ENCODE measurements at places on chromosomes 6 and 20. TPM values are rescaled to one million over a fixed set of nuclear protein-coding genes. Genes with fewer than 3 reads are reported as not detected.

GRCh38 chr20:24697411-24697810 lies 228.0 kb downstream of the SYNDIG1 start:
- no peak overlapping the region for H3K27ac ChIP-seq
- no peak for DNase-seq
- H3K4me3 ChIP-seq = no peak overlapping the region
- H3K36me3 ChIP-seq = no peaks in the 10 kb centered on the region
- H3K27me3 ChIP-seq = peaks cover 34% of the 10 kb centered on the region
- no peaks in the 10 kb centered on the region for H3K4me1 ChIP-seq

DNA sequence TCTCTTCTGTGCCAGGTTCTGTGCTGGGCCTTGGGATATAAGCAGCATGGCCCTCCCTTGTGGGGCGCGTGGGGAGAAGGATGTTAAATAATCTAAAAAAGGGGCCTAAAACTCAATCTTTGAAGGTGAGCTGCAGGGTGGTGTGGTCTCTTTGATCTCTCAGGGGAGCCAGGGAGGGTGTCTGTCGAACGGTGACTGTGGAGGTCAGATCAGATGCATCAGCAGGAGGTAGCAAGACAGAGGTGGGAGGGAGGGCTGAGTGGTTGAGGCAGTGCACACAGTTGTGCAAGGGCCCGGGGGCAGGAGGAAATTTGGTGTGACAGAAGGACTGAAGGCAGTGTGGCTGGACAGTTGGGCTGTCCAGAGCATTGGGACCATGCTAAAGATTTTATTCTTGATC lies 287.3 kb downstream of the BMP7 start:
- no peak for DNase-seq
- H3K36me3 ChIP-seq = no peaks in the 10 kb centered on the region
- no peak overlapping the region for H3K27ac ChIP-seq

DNA sequence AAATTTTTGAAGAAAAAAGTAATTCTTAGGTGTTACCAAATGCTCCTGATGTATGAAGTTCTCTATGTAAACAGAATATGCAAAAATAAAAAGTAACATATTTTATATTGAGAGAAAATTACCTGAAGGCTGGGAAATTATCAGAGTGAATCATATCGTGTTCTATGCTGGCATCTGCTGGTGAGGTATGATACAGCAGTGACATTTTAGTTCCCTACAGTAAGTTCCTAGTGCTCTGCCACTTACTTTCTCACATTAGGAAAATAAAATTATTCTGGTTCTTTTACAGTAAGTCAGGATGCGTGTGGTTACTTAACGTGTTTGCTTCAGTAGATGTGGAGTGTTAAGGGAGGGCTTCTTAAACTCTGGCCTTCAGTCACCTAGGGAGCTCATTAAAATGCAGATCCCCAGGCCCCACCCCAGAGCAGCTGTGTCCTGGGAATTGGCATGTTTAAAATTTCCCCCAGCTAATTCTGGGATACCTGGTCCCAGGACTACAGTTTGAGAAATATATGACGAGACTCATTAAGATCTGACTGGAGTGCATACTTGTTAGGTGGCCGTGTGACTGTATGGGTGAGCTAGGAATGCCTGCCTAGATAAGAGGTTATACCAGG lies 3.2 kb downstream of the ACTR5 start:
- H3K27me3 ChIP-seq = no peaks in the 10 kb centered on the region
- no peak for DNase-seq
- peaks cover 16% of the 10 kb centered on the region for H3K4me1 ChIP-seq
- H3K4me3 ChIP-seq = no peak overlapping the region

The SRMS gene
- total RNA-seq = not detected

- peak within 1 kb of the TSS; percentile 78 for H3K4me3 ChIP-seq
- peak; percentile 43 for DNase-seq
- H3K36me3 ChIP-seq = no peaks in the 10 kb centered on the region
- H3K4me1 ChIP-seq = peaks cover 19% of the 10 kb centered on the region
- H3K27me3 ChIP-seq = no peaks in the 10 kb centered on the region
Measured at GRCh38 chr6:16760516-16761470, at the start of gene ATXN1. TSS of gene ATXN1 (minus strand) at chr6:16761460.

The ADGRB3 gene
- not detected for total RNA-seq

DNA sequence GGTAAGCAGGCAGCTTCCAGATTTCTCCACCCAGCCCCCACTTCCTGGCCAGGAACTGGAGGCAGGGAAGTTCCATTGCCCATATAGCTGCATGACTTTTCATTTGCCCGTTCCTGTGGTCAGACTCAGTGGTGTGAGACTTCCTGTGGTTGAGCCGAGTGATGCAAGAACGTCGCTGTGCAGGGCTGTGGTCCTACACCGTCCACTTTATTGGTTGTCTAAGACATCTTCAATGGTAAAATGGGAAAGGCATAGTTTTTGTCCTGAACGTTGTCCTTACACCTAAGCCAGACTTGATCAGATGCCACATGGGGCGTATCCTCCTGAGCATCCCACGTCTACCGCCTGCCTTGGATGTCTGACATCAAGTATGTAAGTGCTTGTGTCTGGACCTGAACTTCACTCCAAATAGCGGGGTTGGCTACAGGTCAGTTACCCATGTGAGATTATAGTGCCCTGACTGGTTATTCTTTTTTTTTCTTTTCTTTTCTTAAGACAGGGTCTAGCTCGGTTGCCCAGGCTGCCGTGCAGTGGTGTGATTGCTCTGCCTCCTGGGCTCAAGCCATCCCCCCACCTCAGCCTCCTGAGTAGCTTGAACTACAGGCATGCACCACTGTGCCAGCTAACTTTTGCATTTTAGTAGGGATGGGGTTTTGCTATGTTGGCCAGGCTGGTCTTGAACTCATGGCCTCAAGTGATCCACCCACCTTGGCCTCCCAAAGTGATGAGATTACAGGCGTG lies 25.9 kb upstream of the GTSF1L start:
- H3K4me1 ChIP-seq = peaks cover 32% of the 10 kb centered on the region
- peaks cover 36% of the 10 kb centered on the region for H3K27me3 ChIP-seq
- no peak overlapping the region for H3K4me3 ChIP-seq

The TRAPPC3L gene
- total RNA-seq = not detected

GRCh38 chr6:167221400-167222201 lies 63.8 kb upstream of the GPR31 start:
- no peak overlapping the region for H3K4me3 ChIP-seq
- H3K27ac ChIP-seq = no peak overlapping the region
- DNase-seq = no peak
- no peaks in the 10 kb centered on the region for H3K4me1 ChIP-seq
- no peaks in the 10 kb centered on the region for H3K36me3 ChIP-seq

DNA sequence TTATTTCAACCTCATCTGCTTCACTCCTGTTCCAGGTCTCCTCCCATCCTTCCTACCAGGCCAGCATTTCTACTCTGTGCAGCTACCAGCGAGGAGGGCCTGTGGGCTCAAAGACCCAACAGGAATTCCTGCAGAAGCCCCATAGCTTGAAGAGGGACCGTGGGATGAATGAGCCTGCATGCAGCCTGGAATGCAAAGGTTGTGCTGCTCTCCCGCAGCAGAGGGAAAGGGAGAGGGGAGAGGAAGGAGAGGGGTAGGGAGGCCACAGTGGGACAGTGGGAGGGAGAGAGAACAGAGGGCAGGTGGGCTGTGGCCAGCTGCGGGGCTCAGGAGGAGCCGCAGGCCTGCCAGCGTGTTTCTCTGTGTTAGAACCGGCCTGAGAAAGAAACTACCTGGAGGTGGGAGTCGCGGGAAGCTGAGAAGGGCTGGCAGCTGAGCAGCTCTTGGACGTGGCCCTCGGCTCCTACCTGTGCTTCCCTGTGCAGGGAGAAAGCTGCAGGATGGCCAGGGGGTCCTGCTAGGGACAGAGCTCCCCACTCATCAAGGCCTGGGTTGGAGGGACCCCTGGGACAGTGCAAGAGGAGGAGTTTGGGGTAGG lies 66.1 kb upstream of the MLN start:
- peaks cover under 1% of the 10 kb centered on the region for H3K4me1 ChIP-seq
- no peak for DNase-seq
- no peak overlapping the region for H3K4me3 ChIP-seq
- H3K27ac ChIP-seq = no peak overlapping the region
- peaks cover 36% of the 10 kb centered on the region for H3K27me3 ChIP-seq
- no peaks in the 10 kb centered on the region for H3K36me3 ChIP-seq

DNA sequence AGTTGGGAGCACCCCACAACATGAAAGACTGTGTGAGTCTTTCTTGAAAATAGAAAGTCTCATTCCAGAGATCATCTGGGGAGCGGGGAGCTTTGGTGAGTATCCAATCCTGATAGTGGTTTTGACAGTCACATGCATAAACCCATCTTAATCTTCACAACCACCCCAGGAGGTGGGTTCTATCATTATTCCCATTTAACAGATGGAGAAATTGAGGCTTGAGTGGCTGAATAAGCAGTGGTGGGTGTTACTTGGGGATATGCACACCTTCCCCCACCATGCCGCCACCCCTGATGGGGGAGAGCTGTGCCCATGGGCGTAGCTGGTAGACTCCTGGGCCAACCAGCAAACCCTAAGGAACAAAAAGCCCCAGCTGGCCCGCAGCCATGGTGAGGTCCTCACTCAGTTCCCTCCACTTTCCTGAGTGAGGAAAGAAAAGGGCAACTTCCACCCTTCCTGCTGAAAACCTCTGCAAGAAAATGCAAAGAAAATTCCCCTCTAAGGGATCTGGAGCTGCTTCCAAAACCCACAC lies 99.8 kb downstream of the SNX5 start:
- no peaks in the 10 kb centered on the region for H3K36me3 ChIP-seq
- no peak overlapping the region for H3K4me3 ChIP-seq
- no peak for DNase-seq
- H3K27ac ChIP-seq = no peak overlapping the region
- no peaks in the 10 kb centered on the region for H3K4me1 ChIP-seq

- peaks cover 17% of the 10 kb centered on the region for H3K27me3 ChIP-seq
- no peak for DNase-seq
- H3K4me3 ChIP-seq = no peak overlapping the region
- H3K36me3 ChIP-seq = no peaks in the 10 kb centered on the region
- no peaks in the 10 kb centered on the region for H3K4me1 ChIP-seq
Measured at GRCh38 chr20:59818911-59819310, 114.5 kb downstream of the SYCP2 start.

GRCh38 chr6:8579372-8579771 lies 144.0 kb upstream of the SLC35B3 start:
- H3K27me3 ChIP-seq = no peaks in the 10 kb centered on the region
- no peaks in the 10 kb centered on the region for H3K4me1 ChIP-seq
- no peak for DNase-seq
- H3K36me3 ChIP-seq = no peaks in the 10 kb centered on the region
- no peak overlapping the region for H3K4me3 ChIP-seq

- peak; percentile 77 for DNase-seq
- peak overlapping the region; percentile 51 for H3K4me3 ChIP-seq
- peaks cover 20% of the 10 kb centered on the region for H3K4me1 ChIP-seq
- H3K27ac ChIP-seq = no peak overlapping the region
Measured at GRCh38 chr20:36435592-36436541, 105.5 kb upstream of the MYL9 start.

GRCh38 chr6:3825331-3825831 lies 23.8 kb upstream of the FAM50B start:
- no peak overlapping the region for H3K27ac ChIP-seq
- DNase-seq = no peak
- no peak overlapping the region for H3K4me3 ChIP-seq
- no peaks in the 10 kb centered on the region for H3K36me3 ChIP-seq
- H3K27me3 ChIP-seq = peaks cover 5% of the 10 kb centered on the region

Measured in T-cell (primary cell).